GM03348 (cell line): ENCODE measurements at places on chromosomes 3 and 15.
A peak's percentile ranks its signal among the peaks of the same experiment; 100 is the strongest.

DNA sequence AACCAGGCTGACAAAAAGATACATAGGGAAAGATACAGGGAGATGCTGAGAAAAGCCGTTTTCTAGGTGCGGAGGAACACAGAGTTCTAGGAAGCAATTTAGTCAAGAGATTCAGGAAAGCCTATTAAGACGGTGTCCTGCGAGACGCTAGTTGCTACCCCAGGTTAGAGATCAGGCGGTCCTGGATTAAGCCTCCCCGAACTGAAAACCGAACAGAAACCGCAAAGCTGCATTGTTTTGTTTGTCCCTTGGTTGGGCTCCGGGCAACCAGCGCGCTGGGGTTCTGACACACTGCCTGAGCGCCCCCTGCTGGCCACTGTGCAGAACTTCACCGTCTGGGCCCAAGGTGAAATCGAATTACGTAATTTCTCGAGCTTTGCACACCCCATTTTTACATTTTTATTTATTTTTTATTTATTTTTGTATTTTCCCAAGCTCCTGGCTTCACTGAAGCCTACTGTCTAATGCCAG, 37.3 kb upstream of the NDUFB4 start:
- DNase-seq: peak; percentile 90

GRCh38 chr3:22994781-22995180, 208.3 kb upstream of the UBE2E2 start:
- no peak for DNase-seq

GRCh38 chr3:179236669-179237301, 14.1 kb downstream of the KCNMB3 start:
- DNase-seq: no peak

DNA sequence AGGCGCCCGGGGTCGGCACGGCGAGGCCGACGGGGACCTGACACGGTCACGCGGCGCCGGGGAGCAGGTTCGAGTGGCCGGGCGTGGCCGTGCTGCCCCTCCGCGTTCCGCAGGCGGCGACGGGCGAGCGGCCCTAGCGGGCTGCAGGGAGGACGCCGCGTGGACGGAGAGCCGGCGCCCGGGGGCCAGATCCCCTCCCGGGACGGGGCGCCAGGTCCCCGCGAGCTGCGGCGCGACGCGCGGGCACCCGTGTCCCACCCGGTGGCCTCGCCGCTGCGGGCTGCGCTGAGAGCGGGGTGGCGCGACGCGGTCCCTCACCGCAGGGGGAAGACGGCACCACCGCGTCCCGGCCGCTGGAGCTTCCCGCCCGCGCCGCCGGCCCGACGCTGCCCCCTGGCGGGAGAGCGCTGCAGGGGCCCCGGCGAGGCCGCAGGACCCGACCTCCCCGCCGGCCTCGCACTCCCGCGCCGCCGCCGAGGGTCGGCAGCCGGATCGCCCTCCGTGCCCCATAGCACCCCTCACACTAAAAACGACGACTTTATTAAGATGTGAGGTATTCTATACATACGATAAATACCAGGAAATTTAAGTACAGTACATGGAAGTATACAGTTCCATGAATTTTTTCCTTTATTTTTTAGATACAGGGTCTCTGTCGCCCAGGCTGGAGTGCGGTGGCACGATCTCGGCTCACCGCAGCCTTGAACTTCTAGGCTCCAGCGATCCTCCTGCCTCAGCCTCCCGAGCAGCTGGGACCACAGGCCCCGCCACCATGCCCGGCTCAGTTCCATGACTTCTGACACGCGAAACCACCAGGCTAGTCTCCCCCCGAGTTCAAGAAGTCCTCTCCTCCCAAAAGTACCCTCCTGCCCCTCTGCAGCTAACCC, 1.3 kb upstream of the PIGZ start:
- peak; percentile 94 for DNase-seq

- no peak for DNase-seq
These were observed 29.6 kb upstream of the CSTA start for GRCh38 chr3:122295266-122296062.

DNA sequence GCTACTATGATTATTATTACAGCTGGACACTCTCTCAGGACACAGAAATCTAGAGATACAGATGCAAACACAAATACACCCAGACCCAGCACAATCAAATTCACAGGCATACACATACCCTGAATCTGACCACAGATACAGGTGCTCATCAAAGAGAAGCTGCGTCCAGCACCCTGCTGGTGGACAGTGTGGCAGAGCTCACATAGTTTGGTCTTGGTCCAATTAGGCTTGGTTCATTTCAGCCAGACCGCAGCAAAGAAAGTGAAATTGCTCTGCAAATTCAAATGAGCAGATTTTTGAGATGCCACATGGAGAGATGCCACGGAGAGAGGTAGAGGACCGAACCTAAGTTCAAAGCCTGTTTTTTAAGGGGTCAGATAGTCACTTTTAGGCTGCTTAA, 55.6 kb downstream of the ANAPC13 start:
- DNase-seq: no peak

- DNase-seq: no peak
These were observed 8.5 kb downstream of the WDR53 start for GRCh38 chr3:196559826-196560225.

DNA sequence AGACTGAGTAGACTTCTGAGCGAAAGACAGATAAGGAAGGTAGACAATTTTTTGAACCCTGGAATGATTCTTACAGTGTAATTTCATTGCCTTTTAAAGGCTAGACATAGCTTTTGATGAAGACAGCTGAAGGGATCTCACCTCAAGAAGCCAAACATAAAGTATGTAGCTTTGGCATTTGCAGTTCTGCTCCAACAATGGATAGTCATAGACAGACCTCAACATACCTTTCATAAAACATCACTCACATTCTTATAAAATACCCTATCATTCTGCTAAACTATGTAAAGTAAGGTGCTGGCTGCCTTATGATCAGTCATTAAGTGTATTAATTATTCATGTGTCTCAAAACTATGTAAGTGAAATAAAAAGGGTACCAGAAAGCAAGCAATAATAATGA, 70.0 kb downstream of the UBE3A start:
- DNase-seq: peak; percentile 14

DNA sequence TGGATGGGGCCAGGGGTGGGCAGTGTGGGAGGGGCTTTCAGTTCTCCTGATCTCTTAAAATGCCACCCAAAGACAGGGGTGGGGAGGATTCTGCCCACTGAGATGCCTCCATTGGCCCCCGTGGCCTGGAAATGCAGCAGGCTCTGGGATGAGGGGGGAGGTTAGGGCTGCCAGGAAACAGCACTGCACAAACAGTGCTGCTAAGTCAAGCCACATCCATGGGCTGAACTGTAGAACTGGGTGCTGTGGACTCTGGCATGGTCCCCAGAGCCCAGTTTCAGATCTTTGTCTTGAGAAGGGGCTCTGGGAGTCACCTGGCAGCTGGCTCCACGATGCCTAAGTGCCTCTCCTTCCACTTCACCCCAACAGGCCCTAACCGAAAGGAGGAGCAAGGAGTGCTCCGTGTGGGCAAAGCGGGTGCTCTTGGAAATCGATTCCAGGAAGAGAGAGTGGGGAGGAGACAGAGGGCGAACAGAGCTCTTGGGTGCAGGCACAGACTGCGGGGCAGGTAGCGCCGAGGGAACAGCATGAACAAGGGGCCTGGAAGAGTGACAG, 7.8 kb downstream of the PLA2G4E start:
- no peak for DNase-seq

- peak; percentile 83 for DNase-seq
These were observed 10.9 kb downstream of the MESP1 start for GRCh38 chr15:89740137-89740536.

GRCh38 chr15:66394915-66395314, 8.2 kb downstream of the MAP2K1 start:
- DNase-seq: no peak

- DNase-seq: no peak
These were observed 129.5 kb downstream of the ST8SIA2 start for GRCh38 chr15:92523176-92523575.

GRCh38 chr3:84772841-84773240, 185.9 kb upstream of the CADM2 start:
- no peak for DNase-seq

GRCh38 chr3:102200560-102200959, 234.3 kb upstream of the ZPLD1 start:
- no peak for DNase-seq

DNA sequence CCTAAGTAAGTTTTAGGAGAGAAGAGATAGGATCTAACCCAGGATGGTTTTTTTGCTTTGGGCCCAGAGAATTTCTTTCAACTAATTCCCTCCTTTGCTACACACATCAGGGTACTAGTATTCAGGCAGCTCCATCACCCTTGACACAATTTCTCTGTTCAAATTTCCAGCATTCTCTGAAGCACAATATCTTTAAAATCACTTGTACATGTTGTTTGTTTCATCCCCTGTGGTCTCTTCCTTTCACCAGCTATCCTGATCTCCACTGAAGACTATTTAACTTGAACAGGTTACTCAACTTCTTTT, 32.4 kb upstream of the FNDC3B start:
- no peak for DNase-seq

DNA sequence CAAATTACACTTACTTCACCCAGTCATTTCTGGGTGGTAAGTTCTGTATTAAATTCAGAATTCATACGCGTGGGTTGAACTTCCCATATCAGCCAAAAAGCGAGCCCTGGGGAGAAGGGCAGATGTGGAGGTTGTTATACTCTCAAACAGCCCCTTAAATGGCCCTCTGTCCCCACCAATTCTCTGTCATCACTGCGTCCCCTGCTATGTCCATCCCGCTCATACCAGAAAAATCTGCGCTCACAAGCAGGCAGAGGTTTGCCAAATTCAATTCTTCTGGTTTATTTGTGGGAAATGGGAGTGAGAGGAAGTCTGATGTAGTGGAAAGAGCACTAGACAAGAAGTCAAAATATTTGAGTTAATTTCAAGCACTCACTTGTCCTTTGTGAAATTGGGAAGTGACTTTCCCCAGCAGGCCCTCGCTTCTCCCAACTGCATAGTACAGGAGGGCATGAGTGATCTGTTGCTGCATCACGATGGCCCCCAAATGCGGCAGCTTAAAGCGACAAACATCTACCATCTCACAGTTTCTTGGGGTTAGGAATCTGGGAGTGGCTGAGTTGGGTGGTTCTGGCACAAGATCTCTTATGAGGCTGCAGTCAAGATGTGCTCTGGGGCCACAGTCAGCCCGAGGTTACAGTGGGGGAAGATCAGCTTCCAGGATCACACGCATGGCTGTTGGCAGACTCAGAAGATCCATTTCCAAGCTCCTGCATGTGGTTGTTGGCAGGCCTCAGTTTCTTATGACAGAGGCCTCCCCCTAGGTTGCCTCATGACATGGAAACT, 67.7 kb downstream of the CPN2 start:
- DNase-seq: peak; percentile 82

DNA sequence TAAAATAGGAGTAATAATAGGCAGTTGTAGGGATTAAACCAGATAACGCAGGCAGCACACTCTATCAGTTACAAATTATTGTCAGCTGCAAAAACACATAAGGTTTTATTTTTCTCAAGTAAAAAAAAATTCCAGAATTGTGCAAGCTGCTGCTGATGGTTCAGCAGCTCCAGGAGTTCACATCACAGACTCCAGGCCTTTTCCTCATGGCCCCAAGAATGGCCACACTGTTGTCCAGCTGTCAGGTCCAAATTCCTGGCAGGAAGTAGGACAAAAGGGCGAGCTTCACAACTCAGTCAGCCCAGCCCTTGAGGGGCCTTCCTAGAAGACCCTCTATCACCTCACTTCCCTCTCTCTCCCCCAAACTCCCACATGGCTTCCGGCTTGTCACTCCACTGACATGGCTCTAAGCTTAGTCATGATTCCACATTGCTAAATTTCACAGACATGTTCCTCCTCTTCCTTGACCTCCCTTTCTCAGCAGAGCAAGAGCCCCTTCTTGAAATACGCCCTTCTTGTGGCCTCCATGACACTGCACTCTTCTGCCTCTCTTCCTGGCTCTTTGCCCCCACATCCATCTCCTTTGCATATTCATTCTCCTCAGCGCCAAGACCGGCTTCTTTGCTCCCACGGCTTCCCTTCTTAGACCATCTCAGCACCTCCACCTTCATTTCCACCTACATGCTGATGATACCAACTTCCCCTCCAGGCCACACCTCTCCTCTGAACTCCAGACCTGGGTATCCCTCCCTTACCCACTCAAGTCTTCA, 27.4 kb upstream of the FAM174B start:
- peak; percentile 55 for DNase-seq

DNA sequence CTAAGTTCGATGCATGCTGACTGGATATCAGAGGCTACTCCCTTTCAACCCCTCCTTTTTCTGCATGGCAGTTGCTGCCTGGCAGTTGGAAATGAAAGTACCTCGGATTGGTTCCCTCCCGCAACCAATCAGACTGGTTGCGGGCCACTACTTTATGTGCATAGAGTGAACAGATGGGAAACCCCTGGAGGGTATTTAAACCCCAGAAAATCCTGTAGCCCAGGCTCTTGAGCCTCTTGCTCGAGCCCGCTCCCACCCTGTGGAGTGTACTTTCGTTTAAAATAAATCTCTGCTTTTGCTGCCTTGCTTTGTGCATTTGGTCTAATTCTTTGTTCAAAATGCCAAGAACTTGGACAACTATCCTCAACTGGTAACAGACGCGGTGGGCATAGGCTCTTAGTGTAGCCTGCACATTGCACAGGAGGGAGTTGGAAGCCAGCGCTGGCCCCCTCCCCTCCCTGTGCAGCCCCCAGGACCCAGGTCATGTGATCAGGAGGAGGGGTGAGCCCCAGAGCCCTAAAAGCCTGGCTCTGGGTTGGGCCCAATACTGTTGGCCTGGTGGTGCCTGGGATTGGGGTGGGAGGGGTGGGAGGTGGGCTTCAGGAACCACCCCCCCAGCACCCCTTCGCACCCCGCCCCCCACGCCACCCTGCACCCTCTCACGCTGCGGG, 26.8 kb downstream of the RHCG start:
- DNase-seq: no peak
